CD8-positive, alpha-beta memory T cell (primary cell): ENCODE measurements at places on chromosomes 6 and 20. TPM values are rescaled to one million over a fixed set of nuclear protein-coding genes. Genes with fewer than 3 reads are reported as not detected.
A peak's percentile ranks its signal among the peaks of the same experiment; 100 is the strongest.

GRCh38 chr6:135233686-135234491 is 52.8 kb downstream of the MYB start:
- peak overlapping the region; percentile 22 for H3K27ac ChIP-seq
- no peak overlapping the region for H3K4me3 ChIP-seq
- no peak for DNase-seq
- no peaks in the 10 kb centered on the region for H3K36me3 ChIP-seq
- no peaks in the 10 kb centered on the region for H3K4me1 ChIP-seq

DNA sequence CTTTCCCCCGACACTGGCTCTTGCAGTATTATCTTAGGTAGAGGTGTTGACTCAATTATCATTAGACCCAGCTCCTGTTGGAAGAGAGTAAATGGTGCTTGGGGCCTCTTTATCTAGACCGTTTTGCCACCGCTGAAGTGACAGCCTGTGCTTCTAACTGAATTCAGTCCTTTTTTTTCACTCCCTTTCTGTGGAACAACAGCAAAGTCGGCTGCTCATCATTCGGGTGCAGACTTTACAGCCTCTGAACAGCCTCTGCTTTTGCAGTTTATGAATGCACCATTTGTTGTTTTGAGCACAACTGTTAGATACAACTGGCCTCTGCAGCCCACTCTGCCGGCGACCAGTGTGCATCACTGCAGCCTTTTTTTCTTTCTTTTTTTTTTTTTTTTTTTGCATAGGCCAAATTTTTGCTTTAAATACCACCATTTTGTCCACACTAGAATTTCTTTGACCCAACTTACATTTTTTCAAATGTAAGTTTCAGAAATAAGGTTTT is 35.8 kb downstream of the RREB1 start:
- H3K4me3 ChIP-seq: no peak overlapping the region
- no peaks in the 10 kb centered on the region for H3K36me3 ChIP-seq
- DNase-seq: no peak
- peaks cover 79% of the 10 kb centered on the region for H3K4me1 ChIP-seq
- H3K27me3 ChIP-seq: no peaks in the 10 kb centered on the region

DNA sequence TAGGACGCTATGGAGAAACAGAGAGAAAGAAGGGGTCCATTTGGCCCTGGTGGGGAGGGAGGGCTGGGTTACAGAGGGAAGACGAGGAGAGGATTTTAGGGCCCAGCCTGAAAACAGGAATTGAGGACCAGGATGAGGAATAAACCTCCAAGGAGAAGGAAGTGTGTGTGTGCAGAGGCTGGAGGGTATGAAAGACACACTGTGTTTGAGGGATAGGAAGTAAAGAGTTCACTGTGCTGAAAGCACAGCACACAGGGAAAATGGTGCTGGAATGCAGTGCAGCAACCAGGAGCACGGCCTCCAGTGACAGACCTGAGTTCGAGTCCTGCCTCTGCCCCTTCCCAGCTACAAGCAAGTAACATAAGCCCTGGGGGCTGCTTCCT is 7.8 kb downstream of the MBOAT1 start:
- no peak overlapping the region for H3K4me3 ChIP-seq
- H3K27me3 ChIP-seq: no peaks in the 10 kb centered on the region
- H3K4me1 ChIP-seq: peaks cover 44% of the 10 kb centered on the region

- no peak for DNase-seq
- no peak overlapping the region for H3K4me3 ChIP-seq
- H3K36me3 ChIP-seq: no peaks in the 10 kb centered on the region
Measured at GRCh38 chr6:90025523-90026061, 131.3 kb downstream of the GJA10 start.

DNA sequence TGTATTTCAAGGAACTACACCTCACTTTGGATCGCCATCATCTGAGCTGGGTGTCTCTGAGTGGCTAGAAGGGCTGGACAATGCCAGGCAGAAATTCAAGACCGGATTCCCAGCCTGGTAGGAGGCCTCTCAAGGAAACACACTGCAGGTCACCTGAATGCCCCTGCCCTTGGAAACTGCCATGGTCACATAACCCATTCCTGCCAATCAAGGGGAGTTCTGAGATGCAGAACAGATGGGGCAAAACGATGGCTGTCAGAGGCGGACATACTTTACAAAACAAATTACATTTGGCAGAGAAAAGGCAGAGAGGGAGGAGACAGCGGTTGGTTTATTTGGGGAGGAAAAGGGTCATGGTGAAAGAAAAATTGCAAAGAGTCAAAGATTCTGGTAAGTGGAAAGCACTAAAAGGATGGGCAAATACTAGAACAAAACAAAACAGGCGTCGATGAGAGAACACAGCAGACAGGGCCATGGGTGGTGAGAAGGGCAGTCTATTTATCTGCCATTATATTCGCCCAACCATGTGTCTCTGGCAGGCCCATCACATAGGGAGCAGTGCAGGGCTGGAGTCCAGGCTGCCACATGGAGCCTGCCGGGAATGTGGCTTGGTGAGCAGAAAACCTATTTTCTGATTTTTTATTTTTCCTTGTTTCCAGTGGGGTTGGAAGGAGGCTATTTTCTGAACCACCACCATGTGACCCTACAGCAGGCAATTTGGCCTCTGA is 13.5 kb downstream of the BEND3 start:
- no peak for DNase-seq
- no peak overlapping the region for H3K27ac ChIP-seq
- H3K4me3 ChIP-seq: no peak overlapping the region
- H3K27me3 ChIP-seq: no peaks in the 10 kb centered on the region
- H3K4me1 ChIP-seq: no peaks in the 10 kb centered on the region

TRIM38 gene
- 10.8 TPM for total RNA-seq

MYLK2 gene
- total RNA-seq: 0.24 TPM
